ENCODE measurements at places on chromosomes 7 and 10.

GRCh38 chr10:126350216-126350992 lies 37.9 kb downstream of the ADAM12 start:
- DNase-seq, result peak; percentile 35

DNA sequence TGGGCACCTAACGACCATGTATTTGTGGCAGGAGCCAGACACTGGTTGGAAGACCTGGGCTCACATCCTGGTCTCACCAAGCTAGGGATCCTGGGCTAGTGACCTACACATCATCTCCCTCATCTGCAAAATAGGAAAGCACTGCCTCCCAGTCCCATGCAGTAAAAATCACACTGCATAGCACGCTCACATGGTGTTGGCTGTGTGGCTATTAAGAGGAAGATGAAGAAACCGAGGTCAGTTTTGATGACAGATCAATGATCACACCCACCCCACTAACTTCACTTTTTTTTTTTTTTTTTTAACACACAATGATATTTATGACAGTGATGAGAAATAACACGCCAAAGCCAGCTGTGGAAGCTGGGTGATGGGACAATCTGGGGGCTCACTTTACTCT lies 146.5 kb downstream of the RNF216 start:
- no peak for DNase-seq

DNA sequence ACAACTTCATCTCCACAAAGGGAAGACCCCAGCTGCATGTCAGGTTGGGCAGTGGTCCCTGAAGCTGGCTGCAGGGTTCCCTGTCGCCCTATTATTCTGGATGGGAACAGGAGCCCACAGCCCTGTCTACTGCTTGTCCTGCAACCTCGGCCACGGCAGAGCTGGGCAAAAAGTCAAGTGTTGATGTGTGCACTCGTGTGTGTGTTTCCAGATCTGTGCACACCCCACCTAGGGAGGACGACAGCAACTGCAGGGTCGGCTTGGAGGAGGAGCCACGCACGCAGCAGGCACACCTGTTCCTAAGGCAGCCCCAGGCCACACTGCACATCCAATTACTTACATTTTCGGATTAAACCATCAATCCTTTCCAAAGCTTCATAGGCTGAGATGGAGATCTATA lies 23.6 kb downstream of the PITRM1 start:
- DNase-seq, result no peak

DNA sequence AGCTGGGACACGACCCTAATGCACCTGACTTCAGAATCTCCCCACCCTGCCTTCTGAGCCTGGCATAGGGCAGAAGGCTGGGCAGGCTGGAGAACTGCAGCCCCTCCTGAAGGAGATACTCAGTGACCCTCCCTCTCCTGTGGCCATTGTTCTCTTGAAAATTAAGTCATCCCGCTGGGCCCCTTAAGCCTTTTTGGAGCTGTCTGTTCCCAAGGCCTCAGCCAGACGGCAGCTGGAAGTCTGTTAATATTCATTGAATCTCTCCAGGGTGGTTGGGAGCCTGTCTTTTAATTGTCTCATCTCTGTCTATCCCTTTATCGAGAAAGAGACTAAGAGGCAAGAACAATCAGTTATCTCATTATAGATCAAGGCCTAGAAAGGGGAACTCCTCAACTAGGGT lies 118.1 kb upstream of the PCBD1 start:
- no peak for DNase-seq

GRCh38 chr7:44695756-44696155 lies 52.9 kb upstream of the ZMIZ2 start:
- no peak for DNase-seq

GRCh38 chr10:28587970-28588290 lies 55.0 kb downstream of the WAC start:
- peak; percentile 63 for DNase-seq

All from AG09319 (cell line).